SK-MEL-5 (cell line): ENCODE measurements at places on chromosomes 1 and 21. TPM values are rescaled to one million over a fixed set of nuclear protein-coding genes. Genes with fewer than 3 reads are reported as not detected.

DNA sequence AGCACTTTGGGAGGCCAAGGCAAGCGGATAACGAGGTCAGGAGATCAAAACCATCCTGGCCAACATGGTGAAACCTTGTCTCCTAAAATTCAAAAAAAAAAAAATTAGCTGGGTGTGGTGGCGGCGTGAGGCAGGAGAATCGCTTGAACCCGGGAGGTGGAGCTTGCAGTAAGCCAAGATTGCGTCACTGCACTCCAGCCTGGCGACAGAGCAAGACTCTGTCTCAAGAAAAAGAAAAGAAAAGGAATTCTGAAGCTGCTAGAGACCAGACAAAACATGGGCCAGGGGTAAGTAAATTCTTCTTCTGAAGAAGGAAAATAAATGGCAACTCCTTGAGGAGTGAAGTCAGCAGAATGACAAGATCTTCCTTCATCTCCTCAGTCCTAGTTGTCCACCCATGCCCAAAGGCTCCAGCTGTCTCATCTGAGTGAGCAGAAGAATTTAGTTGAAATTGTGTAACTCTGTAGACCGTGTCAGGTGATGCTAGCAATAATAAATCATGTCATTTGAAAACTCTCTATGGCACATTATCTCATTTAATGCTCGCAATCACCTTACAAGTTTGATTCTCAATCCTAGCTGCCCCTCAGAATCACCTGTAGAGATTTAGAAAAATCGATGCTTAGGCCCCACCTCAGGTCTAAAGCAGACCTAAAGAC lies 14.3 kb downstream of the PDZK1 start:
- DNase-seq = no peak

CD101 gene
- total RNA-seq = not detected in 2 replicates

DNA sequence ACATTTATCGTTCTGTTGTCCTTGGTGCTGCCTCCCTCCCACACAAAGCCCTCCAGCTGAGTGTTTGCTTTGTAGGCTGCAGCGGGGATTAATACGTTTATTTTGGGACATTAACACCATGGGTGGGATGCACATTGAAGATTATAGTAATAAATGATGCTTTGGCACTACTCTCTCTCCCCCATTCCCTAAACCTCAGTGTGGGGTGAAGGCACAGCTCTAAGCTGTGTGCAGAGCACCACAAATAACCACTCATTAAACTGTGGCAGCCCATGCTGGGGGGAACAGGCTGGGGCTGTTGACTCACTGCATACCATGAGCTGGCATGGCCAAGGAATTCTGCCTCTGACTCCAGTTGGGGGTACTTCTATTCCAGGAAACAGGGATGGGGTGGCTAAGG lies 7.7 kb downstream of the PCP4L1 start:
- DNase-seq = no peak

GRCh38 chr1:92503926-92504285 lies 17.2 kb upstream of the GFI1 start:
- no peak for DNase-seq

HHIPL2 gene
- not detected in 2 replicates for total RNA-seq

GRCh38 chr21:40615505-40616376 lies 231.2 kb downstream of the DSCAM start:
- DNase-seq = no peak

GRCh38 chr1:201054091-201054543 lies 30.6 kb upstream of the KIF21B start:
- DNase-seq = no peak

DNA sequence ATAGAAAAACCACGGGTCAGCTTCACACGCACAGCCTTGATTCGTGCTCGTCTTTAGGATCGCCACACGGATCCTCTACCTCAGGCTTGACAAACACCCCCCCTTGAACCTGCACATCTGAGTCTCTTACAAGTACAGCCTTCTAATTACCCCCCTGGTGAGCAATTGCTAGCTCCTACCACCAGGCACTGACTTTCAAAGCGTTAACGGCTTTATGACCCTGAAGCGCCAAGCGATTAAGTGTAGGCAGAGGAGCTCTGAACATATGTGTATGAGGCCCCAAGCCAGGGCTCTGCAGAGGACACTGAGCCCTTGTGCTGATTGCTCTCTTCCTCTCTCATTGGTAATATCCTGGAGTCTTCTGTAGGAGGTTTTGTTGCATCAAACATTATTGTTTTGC lies 55.7 kb upstream of the EPHA8 start:
- no peak for DNase-seq
